ENCODE measurements at places on chromosomes 4 and X.

DNA sequence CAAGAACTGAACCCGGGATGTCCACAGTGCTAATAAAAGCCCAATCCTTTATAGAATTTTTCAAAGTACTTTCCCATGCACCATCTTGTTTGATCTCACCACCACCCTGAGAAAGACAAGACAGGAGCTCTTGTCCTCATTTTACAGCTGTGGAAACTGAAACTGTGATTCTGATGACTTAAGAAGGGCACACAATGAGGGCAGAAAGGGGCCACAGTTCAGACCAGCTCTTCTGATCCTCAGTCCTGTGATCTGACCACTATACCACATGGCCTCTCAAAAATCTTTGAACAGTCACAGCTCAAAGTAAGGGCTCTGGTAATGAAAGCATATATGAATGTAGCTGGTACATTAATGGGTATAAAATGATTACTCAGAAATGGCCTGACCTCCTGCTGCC, 127.3 kb upstream of the CPEB2 start:
- DNase-seq: no peak

DNA sequence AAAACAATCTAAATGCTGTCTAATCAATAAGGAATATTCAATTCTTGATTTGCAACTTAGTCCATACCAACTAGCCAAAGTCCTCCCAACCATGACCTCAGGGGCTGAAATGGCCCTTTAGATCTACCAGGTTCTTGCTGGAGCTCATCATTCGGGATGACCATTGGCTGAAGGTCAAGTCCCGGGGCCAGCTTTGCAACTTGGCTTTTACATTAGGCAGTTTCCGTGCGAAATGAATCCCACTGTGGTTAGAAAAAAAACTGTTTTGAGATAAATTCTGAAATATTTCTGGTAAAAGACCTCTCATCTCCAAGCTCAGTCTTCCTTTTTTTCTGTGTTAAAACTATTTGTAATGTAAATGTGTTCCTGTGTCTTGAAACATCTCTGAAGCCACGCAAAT, 178.6 kb downstream of the TENM3 start:
- DNase-seq: no peak

DNA sequence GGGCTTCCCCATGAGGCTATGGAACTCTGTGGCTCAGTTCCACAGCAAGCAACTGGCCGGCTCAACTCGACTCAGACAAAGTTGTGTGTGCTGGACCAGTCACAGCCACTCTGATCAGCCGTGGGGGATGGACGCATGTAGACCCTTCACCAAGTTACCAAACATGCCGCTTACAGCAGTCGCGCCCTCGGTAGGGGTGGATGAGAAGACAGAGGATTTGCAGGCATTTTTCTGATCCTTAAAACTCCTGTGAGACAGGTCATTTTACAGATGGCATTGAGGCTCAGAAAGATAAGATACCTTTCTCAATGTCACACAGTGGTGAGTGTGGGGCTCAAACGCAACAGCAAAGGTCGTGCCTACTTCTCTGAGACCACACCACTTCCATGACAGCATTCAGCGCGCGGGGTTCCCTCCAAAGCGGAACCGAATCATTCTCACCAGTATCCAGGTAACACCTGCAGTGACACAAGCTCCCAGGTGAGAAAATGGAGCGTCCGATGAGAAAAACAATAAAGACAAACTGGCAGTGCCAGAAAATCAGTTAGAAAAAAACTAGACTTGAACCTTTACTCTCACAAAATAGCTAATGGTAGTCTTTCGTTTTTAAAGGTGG, 83.6 kb downstream of the RELL1 start:
- no peak for DNase-seq

GRCh38 chrX:134782796-134783195, 124.5 kb upstream of the PLAC1 start:
- no peak for DNase-seq

GRCh38 chr4:71453531-71453930, 114.7 kb downstream of the SLC4A4 start:
- DNase-seq: no peak

GRCh38 chrX:95823796-95824195, 860.8 kb upstream of the DIAPH2 start:
- DNase-seq: no peak

GRCh38 chrX:124548571-124548970, 202.2 kb downstream of the SH2D1A start:
- no peak for DNase-seq

GRCh38 chr4:80521438-80521837, 185.9 kb downstream of the CFAP299 start:
- DNase-seq: no peak

DNA sequence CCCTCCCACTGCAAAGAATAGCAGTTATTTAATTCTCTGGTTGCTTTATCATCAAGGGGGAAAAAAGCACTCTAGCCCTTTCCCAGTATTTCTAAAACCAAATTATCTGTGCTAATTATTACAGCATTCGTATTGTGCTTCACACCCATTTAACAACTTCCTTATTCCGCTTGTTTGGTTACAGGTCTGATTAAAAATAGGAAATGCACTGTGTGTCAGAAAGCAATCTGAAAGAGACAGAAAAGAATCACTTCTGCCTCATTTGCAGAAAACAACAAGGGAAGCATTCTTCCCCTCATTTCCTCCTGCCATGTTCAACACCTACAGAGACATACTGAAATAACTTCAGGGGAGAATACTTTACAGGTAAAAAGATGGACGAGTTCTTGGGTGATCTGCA, 114.9 kb upstream of the MAP3K15 start:
- no peak for DNase-seq

GRCh38 chr4:73841243-73841925, 4.9 kb downstream of the CXCL6 start:
- DNase-seq: no peak

GRCh38 chr4:120156120-120156718, 89.6 kb upstream of the MAD2L1 start:
- peak; percentile 18 for DNase-seq
